Stimulated activated CD8-positive, alpha-beta memory T cell treated with anti-CD3 and anti-CD28 coated beads, Interleukin-12 subunit alpha, Interleukin-12 subunit beta, amount 100 ng/mL, for 1 hour (primary cell): ENCODE measurements at places on chromosomes 4 and X.

DNA sequence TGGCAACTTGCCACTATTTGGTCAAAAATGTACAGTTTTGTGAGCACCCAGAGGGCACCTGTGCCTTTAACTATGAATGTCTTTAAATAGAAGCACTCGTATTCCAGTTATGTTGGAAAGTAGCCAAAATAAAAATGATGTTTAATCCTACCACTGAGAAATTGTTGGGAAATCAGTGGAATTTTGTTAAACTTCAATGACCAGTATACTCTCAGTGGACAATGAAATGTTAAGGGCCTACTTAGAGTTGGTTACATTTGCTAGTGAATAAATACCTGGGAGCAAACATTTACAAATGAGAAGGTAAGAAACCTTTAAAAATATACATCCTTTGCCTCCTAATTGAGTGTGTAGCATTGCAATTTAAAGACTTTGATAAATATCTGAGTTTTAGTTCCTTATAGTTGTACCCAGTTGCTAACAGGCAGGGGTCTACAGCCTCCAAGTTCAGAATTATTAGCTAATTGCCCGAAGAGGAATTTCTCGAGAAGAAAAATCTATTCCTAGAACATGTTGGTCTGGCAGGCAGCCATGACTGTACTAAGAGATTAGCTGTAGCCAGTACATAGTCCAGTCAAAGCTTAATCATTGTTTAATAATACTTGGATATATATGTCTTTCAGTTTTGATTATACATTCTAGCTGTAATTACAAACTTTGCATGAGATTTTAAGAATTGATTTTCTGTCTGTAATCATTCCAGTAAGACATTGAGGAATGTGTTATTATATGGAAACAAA, 93.2 kb downstream of the IL1RAPL2 start:
- DNase-seq, result no peak

DNA sequence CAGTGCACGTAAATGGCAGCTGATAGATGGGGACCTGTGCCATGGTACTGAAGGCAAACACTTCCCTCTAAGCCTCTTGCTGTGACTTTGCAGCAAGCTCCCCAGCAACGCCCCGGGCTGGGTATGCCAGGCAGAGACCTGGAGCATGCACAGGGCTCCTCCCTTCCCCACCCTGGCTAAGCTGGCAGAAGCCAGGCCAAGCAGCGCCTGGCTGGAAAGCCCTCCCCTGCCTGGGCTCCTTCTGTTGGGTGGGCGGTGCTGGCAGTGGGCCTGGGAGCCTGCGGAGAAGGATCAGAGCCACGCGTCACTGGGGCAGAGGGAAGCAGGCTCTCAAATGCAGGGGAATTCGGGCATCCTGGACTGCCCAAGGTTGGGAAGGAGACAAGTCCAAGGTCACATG, 3.6 kb downstream of the ATP2B3 start:
- DNase-seq, result no peak

GRCh38 chr4:97560009-97560408, 583.3 kb downstream of the STPG2 start:
- no peak for DNase-seq

DNA sequence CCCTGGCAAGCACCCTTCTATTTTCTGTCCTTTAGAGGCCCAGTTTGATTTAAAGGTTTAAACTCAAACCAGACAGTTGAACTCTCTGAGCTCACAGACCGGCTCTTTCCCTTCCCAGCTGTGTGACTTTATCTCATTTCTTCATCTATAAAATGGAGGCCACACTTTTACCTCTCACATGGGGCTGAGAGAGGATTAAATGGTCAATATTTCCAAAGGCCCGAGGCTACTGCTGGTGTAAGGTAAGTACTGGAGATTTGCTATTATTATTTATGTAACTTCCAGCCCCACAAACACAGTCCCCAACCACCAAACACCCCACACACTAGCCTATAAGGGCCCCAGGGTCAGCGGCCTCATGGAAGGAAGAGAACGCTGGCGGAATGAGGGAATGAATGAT, 13.6 kb upstream of the CYTL1 start:
- no peak for DNase-seq

DNA sequence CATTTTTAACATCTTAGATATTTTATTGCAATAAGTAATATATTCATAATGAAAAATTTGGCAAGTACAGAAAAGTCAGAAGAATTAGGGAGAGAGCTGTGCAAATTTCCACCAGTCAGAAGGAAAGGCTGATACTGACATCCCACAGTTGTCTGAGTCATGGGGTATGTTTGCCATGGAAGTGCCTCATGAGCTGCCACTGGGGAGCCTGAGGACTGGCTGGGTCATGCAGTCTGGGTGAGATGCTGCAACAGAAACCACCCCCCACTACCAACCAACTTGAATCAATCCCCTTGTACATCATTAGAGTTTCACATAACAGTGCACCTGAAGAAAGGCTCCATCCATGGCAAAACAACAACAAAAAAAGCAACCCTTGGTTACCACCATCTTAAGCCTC, 45.2 kb upstream of the ENPP6 start:
- DNase-seq, result no peak

DNA sequence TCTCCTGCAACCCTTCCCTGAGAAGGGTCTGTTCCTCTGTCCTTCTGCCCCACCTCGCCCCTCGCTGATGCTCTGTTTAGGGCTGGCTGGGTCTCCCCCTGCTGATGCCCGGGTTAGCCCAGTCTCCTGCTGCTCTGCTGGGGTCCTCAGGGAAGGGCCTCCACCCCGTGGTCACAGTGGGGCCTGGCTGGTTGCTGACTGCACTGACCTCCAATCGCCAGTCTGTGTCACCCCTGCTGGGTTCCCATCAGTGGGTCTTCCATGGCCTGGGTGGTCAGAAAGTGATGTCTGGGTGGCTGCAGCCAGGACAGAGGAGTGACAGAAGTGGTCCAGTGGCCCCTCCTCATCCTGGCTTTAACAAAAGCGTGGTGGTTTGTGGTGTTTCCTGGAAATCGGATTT, 44.7 kb downstream of the EVC start:
- no peak for DNase-seq

DNA sequence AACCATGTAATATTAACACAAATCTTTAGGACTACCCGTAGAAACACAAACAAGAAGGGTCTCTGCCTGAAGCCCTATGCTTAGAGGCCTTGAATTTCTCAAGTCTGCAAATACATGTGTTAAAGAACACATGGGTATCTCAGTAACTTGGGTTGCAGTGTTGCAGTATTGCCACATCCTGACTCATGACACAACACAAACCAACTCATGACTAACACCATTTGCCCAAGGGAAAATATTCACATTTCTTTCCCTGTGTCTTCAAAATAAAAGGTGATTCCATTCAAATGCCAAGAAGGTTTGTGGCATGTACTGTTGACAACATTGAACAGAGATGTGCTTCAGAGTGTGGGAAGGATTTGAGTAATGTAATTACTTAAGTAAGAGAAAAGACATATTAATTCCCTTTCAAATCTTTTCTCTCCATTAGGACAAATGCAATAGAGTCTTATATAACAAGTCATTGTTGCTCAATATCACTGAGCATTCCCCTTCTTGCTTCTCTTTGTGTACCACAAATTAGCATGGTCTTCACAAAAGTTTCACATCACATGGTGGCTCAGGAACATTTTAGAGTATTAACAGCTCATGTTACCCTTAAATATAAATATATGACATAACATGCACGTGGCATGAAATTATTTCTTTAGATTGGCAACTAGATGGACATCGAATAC, 487.1 kb downstream of the STPG2 start:
- DNase-seq, result no peak

DNA sequence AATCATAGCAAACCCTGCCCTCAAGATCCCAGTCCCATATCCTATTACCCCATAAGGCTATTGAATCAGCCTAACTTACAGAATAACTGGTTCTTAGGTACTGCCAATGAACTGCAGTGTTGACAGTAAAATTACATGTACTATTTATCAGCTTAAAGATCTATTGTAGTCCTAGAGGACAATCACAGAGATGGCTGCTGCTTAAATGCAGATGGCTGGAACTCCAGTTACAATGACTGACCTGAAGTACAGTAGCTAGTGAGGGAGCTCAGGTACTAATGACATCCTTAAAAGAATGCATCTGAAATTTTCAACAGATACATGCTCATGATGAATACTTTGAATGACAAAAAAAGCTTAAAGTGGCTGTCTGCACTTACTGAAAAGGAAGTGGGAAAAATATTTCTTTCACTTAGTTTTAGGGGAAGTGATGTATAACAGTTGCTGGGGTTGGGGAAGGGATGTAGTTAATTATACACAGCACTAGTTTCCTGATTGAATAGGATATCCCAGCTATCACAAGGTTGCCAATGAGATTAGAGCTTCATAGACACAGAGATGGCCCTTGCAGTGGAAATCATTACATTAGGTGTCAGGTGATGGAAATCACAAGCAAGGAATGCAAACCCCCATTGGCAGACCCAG, 42.0 kb downstream of the USP26 start:
- no peak for DNase-seq

GRCh38 chr4:95288552-95288951, 260.2 kb downstream of the UNC5C start:
- no peak for DNase-seq

DNA sequence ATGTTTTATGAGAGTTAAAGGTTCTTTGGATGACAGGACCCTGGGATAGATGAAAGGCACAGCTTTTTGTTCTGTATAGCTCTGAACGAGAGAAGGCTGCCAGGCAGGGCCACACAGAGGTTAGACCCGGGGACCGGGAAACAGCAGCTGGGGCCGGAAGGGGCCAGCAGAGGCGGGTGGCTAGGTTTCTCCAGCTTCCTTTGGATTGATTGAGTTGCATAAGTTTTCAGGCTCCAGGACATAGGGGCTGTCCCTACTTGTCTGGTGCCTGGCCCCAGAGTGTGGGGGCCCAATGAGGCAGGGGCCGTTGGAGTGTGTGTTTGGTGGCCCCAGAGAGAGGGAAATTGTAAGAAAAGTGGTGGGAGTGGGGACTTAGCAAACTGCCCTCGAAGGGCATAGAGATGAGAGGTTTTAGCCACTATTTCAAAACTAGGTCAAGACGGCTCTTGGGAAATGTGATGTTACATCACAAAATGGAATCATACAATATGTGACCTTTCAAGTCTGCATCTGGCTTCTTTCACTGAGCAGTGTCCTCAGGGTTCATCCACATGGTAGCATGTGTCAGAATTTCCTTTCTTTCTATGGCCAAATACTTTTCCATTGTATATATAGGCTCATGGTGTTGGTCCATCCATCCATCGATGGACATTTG, 3.7 kb downstream of the ZFP92 start:
- no peak for DNase-seq

GRCh38 chr4:6695660-6696610, 2.3 kb downstream of the S100P start:
- DNase-seq, result no peak

- no peak for DNase-seq
Observed at GRCh38 chr4:99679204-99679603, 21.6 kb upstream of the C4orf54 start.

DNA sequence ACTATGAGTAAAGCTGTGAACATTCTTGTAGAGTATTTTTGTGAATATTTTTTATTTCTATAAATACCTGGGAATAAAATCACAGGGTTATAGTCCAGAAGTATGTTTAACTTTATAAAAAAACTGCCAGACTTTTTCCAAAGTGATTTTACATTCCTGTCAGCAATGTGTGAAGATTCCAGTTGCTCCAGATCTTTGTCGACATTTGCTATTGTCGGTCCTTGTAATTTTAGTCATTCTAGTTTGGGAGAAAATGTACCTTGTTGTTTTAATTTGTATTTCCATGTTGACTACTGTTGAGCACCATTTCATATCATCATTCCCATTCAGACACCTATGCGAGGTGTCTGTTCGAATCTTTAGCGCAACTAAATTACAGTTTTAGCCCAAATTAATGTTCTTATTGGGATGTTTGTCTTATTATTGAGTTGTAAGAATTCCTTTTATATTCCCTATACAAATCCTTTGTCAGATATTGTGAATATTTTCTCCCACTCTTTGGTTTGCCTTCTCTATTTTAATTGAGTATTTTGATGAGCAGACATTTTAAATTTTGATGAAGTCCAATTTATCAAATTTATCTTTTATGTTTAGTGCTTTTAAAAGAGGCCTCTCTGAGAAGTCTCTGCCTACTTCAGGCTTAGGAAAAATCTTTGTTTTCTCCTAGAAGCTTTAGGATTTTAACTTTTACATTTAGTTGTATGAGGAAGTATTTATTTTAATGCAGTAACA, 2.6 kb downstream of the CEP135 start:
- no peak for DNase-seq

DNA sequence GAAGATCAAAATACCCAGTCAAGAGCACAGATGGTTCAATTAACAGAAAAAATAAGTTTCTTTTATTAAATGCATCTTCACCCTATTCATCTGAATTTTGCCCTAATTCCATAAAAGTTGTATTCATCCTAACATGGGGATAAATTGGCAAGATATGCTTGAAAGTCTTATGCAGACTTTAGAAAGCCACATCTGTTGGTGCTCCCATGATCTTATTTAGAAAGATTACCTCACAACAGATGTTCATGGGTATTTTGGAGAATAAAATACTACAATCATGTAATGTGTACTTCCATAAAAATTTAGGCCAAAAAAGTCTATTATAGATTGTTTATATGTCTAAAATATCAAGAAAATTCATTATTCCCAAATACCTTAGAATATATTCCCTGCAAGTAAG, 510.3 kb downstream of the TECRL start:
- DNase-seq, result no peak

DNA sequence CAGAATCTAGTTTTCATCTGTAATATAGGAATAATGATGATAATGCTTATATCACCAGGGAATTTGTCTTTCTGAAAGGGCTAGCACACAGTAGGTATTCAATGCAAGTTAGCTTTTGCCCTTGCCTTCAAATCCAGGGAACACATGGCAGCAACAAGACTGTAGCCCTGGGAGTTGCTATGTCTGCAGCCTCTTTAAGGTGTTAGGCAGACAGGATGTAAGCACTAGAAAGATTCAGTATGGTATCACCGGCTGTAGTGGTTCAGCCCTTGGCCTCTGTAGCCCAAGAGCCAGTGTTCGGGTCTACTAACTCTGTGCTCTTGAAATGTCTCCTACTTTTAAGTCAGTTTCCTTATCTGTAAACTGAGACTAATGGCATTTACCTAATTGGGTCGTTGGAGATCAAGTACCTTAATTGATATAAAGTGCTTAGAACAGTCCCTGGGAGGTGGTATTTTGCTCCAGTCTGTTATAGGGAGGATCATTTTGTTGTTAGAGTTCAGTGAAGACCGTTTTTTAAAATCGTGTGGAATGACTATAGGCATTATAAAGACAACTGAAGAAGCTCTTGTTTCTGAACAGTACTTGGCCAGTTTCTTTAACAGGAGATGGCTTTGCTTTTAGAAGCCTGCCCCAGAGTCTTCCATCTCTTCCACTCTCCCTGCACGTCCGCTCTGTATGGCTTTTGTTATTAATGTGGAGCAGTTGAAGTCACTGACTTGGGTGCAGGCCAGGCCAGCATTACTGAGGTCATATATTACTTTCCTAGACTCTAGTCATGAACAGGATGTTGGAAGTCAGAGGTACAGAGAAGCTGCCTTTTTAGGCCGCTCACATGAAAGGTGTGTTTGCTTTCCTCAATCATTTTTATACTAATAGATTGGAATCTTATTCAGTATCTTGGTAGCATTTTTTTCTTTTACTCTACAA, 44.8 kb downstream of the GAB1 start:
- DNase-seq, result no peak

- DNase-seq, result no peak
Observed at GRCh38 chr4:37653601-37654000, 32.6 kb downstream of the RELL1 start.

GRCh38 chrX:43663173-43663572, 7.1 kb downstream of the MAOA start:
- no peak for DNase-seq

- no peak for DNase-seq
Observed at GRCh38 chr4:17187003-17187402, 288.6 kb upstream of the LDB2 start.
